Kidney epithelial cell (primary cell): ENCODE measurements at places on chromosomes 1 and 21.

- no peak for DNase-seq
These were observed 15.0 kb upstream of the FAM131C start for GRCh38 chr1:16088351-16088911.

- DNase-seq, result no peak
These were observed 58.7 kb downstream of the XCL2 start for GRCh38 chr1:168485048-168485447.

GRCh38 chr1:15911927-15912326, 64.0 kb downstream of the ZBTB17 start:
- no peak for DNase-seq

DNA sequence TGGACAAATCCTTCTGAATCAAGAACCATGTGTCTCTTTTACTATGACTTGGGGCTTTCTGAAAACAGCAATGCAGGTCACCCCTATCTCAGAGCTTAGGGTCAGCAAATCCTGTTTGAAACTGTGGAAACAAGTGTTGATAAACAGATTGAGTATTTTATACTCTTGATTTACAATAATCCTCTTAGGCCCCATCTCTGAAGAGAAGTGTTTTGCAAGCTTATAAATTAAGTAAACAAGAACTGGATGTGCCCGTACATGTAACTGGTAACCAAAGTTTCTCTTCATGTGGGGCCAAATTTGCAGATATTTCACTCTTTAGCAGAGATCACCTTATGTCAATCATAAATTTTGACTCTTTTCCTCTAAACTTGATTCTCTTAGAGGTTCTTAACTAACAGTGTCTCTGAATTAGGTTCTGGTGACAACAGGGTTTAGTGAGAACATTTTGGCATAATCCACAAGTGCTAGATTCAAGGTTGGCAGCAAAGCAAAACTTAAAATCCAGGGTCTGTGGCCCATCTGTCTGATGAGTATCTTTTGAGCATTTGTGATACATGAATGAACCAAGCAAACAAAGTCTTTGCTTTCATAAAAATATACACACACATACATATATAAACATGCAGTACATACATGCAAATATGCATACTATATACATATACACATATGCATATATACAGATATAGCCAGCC, 183.0 kb upstream of the HOOK1 start:
- no peak for DNase-seq

GRCh38 chr1:93015590-93015989, 54.3 kb upstream of the DIPK1A start:
- DNase-seq, result no peak

DNA sequence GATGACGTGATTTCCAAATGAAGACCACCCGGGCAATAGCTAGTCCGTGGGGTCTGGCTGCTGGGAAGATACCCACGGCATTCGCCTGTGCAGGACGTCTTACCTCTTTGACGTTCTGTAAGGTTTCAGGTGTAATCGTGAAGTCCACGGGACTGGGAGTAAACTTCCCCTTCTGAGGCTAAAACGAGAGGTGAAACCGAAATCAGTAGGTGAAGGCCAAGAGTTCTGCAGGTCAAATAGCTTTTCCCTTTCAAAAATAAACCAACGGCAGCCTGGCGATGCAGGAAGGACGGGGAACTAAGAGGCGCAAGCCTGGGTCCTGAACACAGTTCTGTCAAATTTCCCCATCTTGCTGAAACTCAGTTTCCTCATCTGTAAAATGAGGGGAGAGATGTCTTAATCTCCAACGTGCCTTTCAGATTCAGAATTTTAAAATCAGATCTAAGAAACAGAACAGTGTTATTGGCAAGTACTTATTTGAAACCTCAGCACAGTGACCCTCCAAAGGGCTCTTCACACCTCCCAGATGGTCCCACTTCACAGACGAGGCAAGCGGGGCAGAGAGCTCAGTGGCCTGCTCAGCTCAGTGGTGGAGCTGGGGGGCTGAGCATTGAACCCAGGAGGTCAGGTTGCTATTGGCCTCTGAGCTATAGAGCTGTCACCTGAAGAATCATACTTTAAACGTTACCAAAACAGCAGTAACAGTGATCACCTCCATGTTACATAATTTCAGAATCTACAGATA, 34.7 kb downstream of the VPS26C start:
- no peak for DNase-seq

DNA sequence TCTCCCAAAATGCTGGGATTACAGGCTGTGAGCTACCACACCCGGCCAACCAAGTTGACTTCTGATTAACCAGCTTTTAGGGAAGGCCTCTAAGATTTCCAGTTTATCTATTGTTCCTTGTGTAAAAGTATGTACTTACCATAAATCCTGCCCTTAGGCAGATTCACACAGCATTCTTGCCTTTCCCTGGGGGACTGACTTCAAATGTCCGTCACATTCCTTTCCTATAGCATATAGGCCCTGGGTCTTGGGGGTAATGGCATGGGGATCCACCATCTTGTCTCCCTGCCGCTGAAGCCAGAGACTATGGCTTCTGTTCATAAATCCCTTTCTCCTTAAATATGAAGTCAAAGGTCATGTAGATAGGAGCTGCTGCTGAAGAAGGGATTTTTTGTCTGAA, 872 bp upstream of the PINK1 start:
- DNase-seq, result no peak

GRCh38 chr1:54547601-54548388, at the start of gene ACOT11:
TSS of gene ACOT11 (plus strand) at chr1:54548228. CDS start at chr1:54548310, 82 bp downstream.
- peak; percentile 7 for DNase-seq

DNA sequence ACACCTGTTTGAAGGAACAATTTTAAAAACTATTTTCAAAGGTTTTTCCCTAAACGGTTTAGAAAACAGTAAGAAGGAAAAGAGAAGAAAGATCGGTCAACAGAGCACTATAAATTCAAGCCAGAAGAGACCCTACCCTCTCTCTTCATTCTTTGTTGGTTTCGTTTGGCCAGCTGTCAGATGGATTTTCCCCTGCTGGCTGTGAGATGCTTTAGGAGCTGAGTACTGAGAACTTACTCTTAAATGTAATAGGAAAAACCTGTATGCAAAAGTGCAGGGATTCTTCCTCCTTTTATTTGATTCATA, 1.3 kb upstream of the TXNIP start:
- DNase-seq, result no peak

GRCh38 chr1:42682739-42683531, 717 bp downstream of the YBX1 start:
- DNase-seq, result no peak

DNA sequence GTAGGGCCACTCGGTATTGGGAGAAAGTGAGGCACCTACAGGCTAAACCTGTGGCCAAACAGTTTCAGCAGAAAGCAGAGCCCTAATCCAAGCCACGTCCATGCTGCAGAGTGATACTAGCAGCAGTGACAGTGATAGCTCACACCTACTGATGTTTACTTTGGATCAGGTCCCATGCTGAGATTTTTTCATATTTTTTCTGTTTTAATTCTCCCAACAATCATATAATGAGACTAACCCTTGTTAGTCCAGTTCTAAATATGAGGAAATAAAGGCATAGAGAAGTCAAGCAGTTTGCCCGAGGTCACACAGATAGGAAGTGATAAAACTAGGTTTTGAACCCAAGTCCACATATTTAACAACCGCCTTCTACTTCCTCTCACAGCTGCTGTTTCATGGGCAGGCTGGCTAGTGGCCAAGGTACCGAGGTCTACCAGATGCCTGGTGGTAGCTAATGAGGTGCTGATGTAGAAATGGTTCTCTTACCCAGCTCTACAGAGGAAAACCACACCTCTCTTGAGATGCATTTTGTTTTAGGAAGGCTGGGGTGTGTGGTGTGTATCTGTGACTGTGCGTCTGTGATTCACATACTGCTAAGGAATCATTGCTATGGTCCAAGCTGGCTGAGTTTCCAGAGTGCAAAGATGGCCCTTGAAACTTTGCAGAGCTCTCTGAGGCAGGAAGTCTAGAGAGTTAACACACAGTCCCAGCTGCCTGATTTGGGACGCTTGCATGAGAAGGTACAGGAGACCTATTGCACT, 80.3 kb upstream of the ARTN start:
- DNase-seq, result no peak

DNA sequence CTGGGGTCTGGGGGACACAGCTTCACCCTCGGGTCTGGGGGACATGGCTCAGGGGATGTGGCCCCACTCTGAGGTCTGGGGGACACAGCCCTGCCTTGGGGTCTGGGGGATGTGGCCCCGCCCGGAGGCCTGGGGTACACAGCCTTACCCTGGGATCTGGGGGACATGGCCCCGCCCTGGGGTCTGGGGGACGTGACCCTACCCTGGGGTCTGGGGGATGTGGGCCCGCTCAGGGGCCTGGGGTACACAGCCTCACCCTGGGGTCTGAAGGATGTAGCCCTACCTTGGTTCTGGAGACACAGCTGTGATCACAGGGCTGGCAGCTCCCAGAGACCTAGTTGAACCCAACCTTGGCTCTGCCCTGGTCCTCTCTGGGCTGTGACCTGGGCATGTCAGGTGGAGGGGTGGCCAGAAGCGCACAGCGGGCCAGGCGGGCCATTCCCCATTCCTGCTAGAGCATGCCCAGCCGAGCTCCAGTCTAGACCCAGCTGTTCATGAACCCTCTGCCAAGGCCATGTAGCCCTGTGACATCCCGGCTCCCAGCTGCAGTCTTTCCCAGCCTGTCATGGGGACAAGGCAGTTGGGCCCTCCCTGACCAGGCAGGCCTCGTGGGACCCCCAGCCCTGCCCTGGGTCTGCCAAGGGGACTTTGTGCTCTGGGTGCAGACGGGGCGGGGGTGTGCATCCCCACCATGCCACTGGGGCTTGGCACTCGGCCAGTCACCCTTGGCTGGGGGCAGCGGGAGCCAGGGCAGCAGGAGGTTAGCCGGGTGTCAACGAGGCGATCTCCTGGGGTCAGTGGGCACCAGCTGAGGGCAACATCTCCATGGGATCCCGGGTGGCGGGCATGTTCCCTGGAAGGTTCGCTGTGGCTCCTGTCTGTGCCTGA, 43.9 kb downstream of the WNT9A start:
- DNase-seq, result no peak

GRCh38 chr1:55288245-55288644, 73.1 kb upstream of the USP24 start:
- no peak for DNase-seq

- DNase-seq, result no peak
These were observed 16.6 kb downstream of the SMIM12 start for GRCh38 chr1:34842952-34843371.

- DNase-seq, result no peak
These were observed 30.8 kb downstream of the TNNI3K start for GRCh38 chr1:74266001-74266400.

DNA sequence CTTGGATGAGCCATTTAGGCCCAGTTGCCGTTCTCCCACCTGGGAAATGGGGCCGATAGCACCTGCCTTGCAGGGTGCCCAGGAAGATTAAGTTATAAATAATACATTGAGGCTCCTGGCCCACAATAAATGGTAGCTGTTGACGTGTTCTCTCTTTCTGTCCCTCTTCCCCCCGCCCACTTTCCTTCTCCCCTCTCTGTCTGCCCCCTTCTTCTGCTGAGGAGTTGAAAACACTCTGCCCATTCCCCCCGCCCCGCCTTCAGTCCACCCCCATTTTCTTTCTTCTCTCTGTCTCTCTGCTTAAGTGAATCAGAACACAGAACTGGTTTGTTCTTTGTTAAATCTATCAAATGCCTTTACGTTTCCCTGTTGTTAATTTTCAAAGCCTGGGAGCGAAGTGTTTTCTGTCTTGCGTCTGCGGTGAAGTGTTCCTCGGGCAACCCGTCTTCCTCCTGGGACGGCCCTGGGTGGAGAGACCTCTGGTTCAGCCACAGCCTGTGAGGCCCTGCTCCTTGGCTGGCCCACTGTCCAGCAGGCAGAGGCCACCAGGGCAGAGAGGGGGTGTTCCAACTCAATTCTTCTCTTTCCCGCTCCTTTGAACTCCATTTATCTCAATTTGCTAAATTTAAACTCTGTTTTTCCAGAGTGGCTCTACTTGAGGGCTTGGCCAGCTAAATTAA, 29.3 kb upstream of the SELENON start:
- DNase-seq, result no peak

DNA sequence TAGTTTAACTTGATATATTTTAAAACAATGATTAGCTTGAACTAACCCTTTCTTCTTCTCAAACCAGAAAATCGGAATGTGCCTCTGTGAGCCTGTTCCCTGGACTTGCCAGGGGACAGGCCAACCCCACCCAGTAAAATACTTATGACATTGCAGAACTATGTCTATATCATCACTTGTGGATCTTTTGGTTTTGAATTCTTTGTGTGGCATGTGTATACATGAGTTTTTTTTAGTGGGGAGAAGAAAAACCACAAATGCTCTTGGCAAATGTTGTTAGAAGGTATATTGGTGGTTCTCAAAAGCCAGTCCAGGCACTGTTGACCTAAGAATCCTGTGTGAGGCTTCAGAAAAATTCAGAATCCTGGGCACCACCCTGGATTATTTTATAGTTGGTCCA, 347.4 kb downstream of the SIPA1L2 start:
- DNase-seq, result no peak

DNA sequence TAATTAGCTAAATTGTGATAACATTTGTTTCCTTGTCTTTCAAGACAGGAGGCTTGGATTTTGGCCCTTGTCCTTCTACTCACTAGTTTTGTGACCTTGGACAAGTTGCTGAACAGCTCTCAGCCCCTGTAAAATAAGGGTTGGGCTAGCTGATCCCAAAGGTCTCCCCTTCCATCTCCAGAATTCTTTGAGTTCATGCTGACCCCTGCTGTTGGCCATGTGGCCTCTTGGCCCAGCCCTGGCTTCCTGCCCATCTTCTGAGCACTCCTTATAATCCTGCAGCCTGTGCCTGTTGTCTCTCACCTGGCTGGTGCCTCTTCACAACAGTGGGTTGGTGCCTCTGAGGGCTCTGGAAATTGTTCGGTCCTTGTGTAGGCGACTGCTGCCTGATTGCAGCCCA, 10.1 kb downstream of the PTGFRN start:
- DNase-seq, result no peak

DNA sequence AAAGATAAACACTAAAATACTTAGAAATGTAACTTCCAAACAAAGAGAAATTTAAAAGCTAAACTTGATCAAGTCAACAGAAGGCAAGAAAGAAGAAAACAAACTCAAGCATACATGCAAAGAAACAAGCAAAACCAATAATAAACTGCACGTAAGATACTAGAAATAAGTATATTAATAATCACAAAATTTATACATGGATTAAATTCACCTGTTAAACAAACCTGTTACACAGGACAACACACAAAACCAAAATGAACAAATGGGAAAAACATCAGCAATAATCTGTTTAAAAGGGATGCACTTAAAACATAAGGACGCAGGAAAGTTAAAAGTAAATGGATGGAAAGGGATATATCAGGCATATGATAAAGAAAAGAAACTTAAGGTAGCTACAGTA, 165.8 kb downstream of the CDC42BPA start:
- DNase-seq, result no peak

GRCh38 chr21:29265690-29266479, 32.8 kb upstream of the BACH1 start:
- DNase-seq, result no peak

- no peak for DNase-seq
These were observed 98.9 kb downstream of the TNFSF18 start for GRCh38 chr1:172951730-172952365.

DNA sequence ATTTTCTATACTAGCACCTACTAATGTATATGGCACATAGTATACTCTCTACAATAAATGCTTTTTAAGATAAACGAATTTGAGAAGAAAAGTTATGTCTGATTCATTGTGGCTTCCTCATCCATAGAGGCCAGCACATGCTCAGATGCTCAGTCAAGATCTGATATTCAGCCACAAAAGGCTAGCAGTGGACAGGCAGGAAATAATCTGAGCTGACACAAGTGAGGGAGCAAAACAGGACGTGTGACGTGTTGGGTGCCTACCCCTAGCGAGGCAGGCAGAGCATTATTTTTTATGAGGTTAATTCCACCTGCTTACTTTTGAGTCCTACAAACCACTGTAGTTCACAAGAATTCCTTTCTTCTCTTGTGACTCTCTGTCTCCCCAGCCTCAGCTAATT, 550.9 kb downstream of the SMYD3 start:
- no peak for DNase-seq

- no peak for DNase-seq
These were observed 100.5 kb downstream of the ZBTB18 start for GRCh38 chr1:244151537-244151936.
